COR-L47 (cell line): ENCODE measurements at places on chromosomes 5 and 9.

DNA sequence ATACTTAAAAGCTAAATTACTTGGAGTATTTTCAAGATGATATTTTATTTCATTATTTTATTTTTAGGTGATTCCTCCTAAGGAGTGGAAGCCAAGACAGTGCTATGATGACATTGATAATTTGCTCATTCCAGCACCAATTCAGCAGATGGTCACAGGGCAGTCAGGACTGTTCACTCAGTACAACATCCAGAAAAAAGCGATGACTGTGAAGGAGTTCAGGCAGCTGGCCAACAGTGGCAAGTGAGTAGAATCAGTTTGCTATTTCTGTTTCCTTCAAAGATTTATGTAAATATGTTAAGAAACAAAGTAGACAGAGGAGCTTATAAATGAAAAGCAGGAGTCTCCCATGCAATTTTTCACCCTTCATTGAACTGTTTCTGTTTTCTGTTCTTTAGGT, 47.8 kb downstream of the KDM4C start:
- DNase-seq, result no peak

DNA sequence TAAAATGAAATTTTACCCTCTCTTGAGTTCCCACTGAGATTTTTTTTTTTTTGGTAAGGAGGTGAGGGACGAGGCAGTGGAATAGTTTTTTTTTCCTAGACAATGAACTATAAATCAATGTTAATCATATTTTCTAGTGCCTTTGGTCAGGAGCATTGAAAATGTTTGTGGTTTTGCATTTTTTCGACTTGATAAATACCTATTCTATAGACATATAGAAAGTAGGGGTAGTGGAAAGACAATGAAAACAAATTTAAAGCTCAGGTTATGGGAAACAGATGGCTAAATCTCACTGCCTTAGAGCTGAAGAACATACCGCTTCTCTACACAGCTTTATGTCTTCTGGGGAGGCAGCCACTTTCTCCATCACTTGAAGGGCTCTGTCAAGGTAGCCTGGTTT, 94.3 kb downstream of the MRPS27 start:
- DNase-seq, result no peak

DNA sequence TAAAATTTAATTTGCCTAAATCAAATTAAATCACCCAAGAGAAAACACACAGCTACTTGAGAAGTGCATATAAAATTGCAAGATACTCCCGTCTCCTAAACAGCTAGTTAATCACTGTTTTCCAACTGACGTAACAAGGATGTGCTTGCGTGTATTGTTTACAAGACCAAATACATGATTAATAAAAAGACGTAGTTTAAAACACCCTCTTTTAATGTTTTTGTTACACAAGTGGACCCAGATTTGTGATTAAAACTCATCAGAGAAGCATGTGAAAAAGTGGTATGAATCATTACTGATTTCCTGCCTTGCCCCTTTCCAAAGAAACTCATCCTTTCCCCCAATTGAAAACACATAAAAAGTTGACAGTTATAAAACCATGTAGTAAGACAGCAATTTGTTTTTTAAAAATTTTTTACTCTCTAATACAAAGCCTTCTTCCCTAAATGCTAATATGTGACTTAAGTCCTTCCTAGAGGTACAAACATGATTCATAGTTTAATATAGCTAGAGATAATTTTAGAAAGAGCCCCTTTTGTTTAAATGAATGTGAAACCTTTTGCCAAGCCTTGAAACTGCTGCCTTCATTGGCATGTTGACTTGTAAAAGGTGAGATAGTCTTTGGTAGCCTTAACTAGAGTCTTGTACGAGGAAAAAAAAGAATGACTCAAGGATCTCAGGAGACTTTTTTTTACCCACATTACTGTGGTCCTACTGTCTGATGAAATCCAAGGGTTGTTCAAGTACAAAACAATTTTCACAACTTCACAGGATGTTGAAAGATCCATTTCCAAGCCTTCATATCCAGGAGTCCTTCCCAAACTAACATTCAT, 61.4 kb upstream of the FST start:
- no peak for DNase-seq

GRCh38 chr5:112485934-112486355, 66.9 kb upstream of the EPB41L4A start:
- DNase-seq, result no peak

- no peak for DNase-seq
Measured at GRCh38 chr9:94150279-94150828, 66.1 kb downstream of the PTPDC1 start.

- no peak for DNase-seq
Measured at GRCh38 chr5:141765896-141766551, 84.0 kb upstream of the ARAP3 start.
